Activated CD4-positive, alpha-beta T cell treated with anti-CD3 and anti-CD28 coated beads for 48 hours (primary cell): ENCODE measurements at places on chromosomes 1 and 21.
A peak's percentile ranks its signal among the peaks of the same experiment; 100 is the strongest.

DNA sequence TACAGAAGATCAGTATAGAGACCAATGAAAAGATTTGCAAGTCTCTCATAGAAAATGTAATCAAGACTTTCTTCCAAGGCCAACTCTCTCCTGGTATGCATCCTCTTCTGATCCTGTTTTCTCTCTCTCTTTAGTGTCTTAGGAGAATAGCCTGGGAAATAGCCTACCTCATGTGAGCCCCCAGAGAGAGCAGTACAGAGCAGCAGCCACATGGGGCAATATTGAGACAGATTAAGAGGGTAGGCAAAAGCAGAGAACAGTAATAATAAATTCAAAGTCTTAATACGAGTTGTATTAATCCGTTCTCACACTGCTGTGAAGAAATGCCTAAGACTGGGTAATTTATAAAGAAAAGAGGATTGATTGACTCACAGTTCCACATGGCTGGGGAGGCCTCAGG, 61.4 kb downstream of the RNASEL start:
- no peak for DNase-seq

GRCh38 chr1:98963064-98963758, 41.5 kb downstream of the PLPPR5 start:
- DNase-seq, result no peak

GRCh38 chr1:186535388-186536133, 74.6 kb upstream of the PDC start:
- no peak for DNase-seq

DNA sequence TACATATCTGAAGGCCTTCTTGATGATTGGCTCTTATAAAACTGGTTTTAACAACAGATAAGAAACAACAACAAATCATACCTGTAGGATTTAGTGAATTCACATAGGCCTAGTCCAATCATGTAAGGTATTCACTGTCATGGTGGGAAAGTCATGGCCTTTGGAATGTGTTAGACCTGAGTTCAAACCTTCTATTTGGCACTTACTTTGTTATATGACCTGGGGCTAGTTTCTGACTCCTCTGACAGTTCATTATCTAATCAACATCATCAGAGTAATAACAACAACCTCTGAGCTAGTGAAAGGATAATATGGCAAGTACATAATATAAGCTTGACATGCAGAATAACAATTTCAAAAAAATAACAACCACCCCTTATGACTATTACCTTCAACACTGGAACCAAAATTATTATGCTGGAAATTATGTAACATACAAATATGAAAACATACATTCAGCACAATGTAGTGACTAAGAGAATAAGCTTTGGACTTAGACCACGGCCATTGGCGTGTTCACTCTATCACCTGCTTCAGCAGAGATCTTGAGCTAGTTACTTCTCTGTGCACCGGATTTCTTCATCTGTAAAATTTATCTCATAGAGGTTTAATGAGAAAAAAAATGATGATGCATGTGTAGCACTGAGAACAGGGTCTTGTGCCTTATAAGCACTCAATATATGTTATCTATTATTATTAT, 597.6 kb downstream of the LMO4 start:
- DNase-seq, result no peak

GRCh38 chr1:56397409-56397808, 182.0 kb downstream of the PLPP3 start:
- no peak for DNase-seq

DNA sequence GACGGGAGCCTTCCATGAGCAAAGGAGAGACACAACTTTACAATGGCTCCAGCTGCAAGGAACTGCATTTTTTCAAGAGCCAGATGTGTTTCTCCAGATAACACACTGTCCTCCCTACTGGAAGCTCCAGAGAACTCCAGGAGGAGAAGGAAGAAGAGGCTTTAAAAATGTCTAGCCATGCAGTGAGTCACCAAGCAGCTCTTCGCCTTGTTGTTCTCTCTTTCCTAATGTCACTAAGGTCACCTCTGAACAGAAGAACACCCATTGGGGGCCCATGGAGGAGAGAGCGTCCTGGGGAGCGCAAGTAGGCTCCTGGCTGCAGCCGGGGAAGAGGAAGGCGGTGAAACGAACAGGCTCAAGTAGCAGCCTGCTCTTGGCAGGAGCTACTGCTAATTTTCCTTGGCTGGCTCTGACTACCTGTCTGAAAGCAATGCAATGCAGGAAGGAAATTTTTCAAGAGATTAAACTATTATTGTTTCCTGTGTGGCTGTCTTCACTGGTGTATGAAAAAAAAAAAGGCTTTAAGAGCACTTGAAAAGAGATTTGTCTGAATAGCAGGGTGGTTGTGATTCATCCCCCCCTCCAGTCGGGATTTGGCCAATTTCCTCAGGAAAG, 321.9 kb downstream of the SETD4 start:
- DNase-seq, result no peak

GRCh38 chr1:151475175-151475574, 15.9 kb upstream of the POGZ start:
- DNase-seq, result peak; percentile 54

DNA sequence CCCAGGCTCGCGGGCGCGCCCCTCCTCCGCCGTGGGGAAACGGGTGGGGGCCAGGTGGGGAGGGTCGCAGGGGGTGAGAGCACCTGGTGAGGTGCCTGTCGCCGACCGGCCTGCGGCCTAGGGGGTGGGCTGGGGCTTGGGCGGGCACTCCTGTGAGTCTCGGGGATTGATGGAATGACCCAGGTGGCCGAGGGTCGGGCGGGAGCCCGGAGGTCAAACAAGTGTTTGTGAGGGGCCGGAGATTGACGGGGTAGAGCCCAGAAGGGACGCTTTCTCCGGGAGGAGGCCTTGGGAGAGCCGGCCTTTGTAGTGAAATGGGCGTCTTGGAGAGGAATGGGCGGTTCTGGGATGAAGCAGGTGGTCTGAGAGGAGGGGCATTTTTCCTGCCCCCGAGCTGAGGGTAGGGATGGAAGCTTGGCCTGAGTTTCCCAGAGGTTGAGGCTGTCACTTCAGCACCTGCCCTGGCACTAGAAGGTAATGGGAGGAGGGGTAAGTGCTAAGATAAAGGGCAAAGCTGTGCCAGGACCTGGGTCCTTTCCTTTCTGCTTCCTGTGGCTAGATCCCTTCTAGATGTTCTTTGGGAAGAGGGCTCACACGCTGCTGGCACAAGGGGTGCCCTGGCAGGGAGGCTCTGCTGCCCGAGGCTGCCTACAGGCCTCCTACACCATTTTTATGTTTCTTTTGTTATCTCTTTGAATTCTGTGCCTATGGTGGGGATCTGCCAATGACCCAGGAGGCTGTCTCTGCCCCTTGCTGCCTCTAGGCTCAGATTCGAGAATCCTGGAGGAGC, 56.1 kb downstream of the NDUFS5 start:
- no peak for DNase-seq

DNA sequence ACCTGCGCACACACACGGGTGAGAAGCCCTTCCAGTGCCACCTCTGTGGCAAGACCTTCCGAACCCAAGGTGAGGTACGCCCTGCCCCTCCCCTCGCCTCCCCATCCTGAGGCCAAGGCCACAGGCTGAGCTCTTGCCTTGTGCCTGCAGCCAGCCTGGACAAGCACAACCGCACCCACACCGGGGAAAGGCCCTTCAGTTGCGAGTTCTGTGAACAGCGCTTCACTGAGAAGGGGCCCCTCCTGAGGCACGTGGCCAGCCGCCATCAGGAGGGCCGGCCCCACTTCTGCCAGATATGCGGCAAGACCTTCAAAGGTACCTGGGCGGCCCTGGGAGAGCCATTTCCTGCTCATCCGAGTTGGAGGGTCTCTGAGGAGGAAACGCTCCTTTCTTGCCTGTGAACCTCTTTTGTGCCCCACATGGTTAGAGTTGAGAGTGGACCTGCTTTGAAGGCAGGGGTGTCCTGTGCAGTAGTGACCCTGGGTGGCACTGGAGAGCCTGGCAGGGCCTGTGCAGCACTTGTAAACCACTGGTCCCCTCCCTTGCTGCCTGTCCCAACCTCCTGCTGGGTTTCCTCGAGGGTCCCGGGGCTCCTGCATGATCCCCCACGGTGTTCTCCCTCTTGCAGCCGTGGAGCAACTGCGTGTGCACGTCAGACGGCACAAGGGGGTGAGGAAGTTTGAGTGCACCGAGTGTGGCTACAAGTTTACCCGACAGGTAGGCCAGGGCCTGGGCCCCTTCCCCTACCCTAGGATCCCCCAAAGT, 8.5 kb downstream of the ZBTB48 start:
- DNase-seq, result no peak

DNA sequence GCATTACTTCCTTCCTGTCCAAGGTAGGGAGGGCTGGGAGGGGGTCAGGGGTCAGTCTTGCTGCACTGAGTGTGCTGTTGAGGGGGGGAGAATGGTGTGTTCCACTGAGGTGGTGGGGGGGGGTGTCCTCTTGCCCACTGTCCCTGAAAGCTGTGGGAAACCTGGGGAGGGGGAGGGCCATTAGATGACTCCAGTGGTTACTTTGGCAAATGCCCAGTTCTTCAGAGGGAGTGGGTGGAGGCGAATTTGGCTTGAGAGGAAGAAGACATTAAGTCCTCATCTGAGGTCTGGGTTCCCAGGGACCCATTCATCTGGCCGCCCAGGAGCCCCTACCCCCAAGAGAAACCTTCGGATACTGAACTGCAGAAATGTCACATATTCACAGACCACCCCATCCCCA, 36.2 kb downstream of the MEF2D start:
- no peak for DNase-seq

- no peak for DNase-seq
Measured at GRCh38 chr1:31203215-31203614, 36.5 kb downstream of the NKAIN1 start.

- DNase-seq, result no peak
Measured at GRCh38 chr1:101977266-101977665, 19.5 kb downstream of the OLFM3 start.

DNA sequence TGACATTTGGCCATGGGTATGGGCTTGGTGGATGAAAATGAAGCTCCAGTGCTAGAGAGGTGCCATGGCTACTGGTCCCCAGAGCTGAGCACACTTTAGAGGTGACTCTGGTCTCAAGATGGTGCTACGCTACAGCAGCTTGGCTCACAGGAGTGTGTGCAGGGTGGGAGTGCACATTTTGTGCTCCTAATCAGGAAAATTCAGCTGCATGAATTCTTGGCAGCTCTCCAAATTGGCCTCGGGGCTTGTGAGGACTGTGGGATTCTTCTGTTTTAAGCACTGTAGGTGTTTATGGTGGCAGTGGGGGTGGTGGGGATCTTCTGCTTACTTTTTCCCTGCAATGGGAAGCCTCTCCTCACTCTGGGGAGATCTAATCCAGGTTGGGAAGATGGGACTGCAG, 17.3 kb upstream of the TIPRL start:
- DNase-seq, result no peak

DNA sequence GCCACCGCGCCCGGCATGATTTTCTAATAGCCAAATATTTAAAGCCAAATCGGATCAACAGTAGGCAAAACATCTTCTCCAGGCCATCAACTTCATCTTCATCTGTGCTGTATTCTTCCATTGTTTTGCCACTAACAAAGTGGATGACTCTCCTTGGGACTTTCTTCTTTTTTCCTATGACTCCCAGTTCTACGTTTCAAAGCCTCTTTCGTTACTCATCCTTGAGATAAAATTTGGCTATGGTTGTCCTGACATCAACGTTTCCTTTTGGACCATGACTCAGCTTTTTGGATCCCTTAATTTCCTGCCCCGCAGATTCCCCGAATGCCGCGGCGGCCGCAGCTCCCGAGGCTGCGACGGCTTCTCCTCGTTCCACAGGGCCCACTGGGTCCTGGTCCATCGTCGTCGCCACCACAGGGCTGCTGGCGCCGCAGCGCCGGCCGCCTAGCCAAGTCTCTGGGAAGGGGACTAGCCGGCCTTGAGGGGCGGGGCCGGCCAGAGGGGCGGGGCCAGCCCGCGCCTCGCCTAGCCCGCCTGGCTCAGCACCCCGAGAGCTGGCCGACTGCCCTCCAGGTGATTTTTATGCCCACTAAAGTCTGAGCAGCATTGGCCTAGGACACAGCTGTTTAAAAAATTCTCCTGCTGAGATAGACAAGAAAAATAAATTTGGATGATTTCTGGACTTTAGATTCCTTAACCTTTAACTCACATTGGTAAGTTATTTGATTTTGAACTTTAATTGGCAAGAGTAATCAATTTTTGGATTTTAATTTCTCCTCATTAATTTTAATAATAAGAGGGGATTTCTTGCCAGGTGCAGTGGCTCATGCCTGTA, 93.9 kb downstream of the ADCY10 start:
- DNase-seq, result peak; percentile 33

GRCh38 chr1:192939440-192939839, 119.7 kb downstream of the UCHL5 start:
- no peak for DNase-seq

GRCh38 chr1:39266269-39266668, 61.8 kb downstream of the MACF1 start:
- DNase-seq, result no peak

GRCh38 chr1:234602334-234603220, 7.4 kb downstream of the IRF2BP2 start:
- DNase-seq, result peak; percentile 35

GRCh38 chr1:30834253-30834652, 74.3 kb downstream of the SDC3 start:
- DNase-seq, result no peak

DNA sequence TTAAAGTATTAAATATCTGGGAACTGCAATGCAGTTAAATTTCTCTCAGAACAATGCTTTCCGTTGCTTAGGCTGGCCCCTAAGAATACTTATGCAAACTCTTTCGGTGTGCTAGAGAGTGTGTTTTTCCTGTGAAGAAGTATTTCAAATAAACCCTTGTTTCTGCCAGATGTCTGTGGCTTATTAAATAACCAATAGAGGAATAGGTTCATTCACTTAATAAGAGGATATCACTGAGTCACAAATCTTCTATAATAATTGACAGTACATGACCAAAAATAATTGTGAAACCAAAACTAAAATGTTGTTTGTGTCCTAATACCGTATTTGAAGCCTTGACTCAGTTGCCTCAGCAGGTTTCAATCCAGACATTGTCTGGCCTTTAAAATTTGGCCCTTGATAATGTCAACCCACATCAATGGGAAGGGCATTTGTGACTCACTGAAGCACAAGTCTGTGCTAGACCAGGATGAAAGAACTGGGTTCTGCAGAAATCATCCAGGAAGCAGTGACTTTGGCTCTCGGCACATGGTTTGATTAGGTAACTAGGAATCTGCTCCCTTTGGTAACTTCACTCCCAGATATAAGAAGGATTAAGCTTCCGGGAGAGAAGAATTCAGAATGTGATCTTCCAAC, 104.2 kb upstream of the BARHL2 start:
- no peak for DNase-seq

DNA sequence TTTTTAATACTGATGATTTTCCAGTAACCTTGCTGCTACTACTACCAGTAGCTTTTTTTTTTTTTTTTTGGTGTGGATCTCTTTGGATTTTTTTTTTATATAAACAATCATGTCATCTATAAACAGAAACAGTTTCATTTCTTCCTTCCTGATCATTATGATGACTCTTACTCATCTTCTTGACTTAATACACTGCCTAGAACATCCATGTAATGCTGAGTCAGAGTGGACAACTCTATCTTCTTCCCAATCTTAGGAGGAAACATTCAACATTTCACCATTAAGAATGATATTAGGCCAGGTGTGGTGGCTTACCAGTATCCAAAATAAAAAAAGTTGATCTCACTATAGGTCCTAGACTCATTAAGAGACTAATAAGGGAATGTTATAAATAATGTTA, 69.1 kb downstream of the RUSC1 start:
- DNase-seq, result no peak

- no peak for DNase-seq
Measured at GRCh38 chr1:197213193-197213592, 54.9 kb upstream of the CRB1 start.

GRCh38 chr1:192010406-192010805, 147.9 kb upstream of the RGS18 start:
- DNase-seq, result no peak
